MCF 10A (cell line): ENCODE measurements at places on chromosomes 6 and 20. TPM values are rescaled to one million over a fixed set of nuclear protein-coding genes. Genes with fewer than 3 reads are reported as not detected.

PRRT1 gene
- 0.17 and 0.19 TPM in 2 replicates for total RNA-seq

DNA sequence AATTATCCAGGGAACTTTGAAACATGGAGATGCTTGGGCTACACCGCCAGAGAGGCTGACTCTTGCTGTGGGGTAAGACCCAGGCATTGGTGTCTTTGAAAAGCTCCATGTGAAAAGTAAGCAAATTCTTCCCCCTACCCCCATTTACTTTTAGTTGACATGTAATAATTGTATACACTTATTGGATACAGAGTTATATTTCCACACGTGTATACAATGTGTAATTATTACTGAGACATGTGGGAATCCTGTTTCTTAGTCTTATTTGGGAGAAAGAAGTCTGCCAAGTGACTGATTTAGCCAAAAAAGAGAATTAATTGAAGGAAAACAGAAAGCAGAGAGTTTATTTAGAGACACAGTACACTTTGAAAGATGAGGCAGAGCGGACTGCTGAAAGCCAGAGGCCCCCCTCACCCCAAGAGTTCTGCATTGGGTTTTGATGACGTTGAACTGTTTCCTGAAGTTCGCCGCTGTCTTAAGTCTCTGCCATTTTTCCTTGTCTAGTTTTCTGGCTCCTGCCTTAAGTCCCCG is 193.8 kb downstream of the PACRG start:
- DNase-seq = no peak
- no peaks in the 10 kb centered on the region for H3K4me1 ChIP-seq
- no peaks in the 10 kb centered on the region for H3K36me3 ChIP-seq
- no peak overlapping the region for H3K27ac ChIP-seq
- no peak overlapping the region for H3K4me3 ChIP-seq
- no peaks in the 10 kb centered on the region for H3K27me3 ChIP-seq

DNA sequence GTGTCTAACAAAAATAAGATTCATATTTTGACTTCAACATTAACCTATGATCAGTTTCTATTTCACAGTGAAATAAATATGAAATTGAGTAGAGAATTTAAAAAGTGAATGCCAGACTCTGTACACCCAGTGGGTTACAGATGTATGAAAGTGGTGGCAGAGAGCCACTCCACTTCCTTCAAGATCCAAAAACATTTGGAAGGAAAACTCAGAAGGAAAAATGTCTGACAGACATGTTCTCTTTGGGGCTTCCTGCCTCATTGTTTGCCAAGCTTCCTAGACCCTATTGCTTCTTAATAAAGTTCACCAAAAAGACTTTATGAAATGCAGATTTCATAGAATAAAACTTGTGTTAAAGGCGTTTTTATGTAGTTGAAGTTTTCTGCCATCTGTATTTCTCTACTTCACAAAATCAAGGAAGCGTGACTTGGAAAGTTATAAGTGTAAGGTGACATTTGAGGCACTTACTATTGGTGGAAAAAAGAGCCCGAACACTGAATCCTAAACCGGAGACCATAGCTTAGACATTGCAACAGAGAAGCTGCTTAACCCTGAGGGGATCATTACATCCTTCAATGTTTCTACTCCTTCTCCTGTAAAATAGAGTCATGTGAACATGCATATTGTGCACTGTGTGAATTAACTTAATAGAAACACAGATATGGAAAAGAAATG is 12.8 kb downstream of the HMGCLL1 start:
- no peak overlapping the region for H3K27ac ChIP-seq
- H3K4me3 ChIP-seq = no peak overlapping the region
- H3K27me3 ChIP-seq = no peaks in the 10 kb centered on the region
- H3K36me3 ChIP-seq = peaks cover 6% of the 10 kb centered on the region
- DNase-seq = no peak

DNA sequence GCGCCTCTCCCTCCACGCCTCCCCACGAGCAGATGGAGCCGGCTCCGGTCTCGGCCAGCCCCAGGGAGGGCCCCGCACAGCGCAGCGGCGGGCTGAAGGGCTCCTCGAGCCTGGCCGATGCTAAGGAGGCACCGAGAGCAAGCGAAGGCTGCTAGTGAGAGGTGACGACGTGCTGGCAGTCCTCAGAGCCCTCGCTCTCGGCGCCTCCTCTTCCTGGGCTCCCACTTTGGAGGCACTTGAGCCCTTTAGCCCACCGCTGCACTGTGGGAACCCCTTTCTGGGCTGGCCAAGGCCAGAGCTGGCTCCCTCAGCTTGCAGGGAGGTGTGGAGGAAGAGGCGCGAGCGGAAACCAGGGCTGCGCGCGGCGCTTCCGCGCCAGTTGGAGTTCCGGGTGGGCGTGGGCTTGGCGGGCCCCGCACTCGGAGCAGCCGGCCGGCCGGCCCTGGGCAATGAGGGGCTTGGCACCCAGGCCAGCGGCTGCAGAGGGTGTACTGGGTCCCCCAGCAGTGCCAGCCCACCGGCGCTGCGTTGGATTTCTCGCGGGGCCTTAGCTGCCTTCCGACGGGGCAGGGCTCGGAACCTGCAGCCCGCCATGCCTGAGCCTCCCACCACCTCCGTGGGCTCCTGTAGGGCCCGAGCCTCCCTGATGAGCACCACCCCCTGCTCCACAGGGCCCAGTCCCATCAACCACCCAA is 2.5 kb upstream of the TMEM14C start:
- peak; percentile 30 for DNase-seq
- H3K36me3 ChIP-seq = no peaks in the 10 kb centered on the region
- H3K4me1 ChIP-seq = peaks cover 21% of the 10 kb centered on the region
- peak overlapping the region; percentile 16 for H3K27ac ChIP-seq
- peak overlapping the region; percentile 96 for H3K4me3 ChIP-seq
- H3K27me3 ChIP-seq = no peaks in the 10 kb centered on the region

GRCh38 chr20:10799735-10800134 is 125.9 kb upstream of the JAG1 start:
- no peak overlapping the region for H3K4me3 ChIP-seq
- DNase-seq = no peak
- no peaks in the 10 kb centered on the region for H3K36me3 ChIP-seq
- H3K27ac ChIP-seq = no peak overlapping the region
- H3K4me1 ChIP-seq = no peaks in the 10 kb centered on the region

DNA sequence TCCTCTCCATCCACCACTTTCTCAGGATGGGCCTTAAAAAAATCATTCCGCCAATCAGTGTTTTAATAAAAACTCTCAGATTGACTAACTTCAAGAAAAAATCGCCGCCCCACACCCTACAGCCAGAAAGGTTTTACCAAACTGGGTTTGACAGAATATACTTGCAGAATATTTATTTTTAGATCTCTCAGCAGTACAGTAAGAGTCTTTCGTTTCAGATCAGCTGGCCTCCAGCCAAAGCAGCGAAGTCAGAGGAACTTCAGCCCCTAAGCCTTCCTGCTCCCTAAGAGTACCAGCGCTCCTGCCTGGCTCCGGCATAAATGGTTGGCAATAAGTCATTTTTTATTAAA is 24.7 kb downstream of the TBC1D7 start:
- DNase-seq = peak; percentile 53
- no peak overlapping the region for H3K4me3 ChIP-seq
- peaks cover 12% of the 10 kb centered on the region for H3K36me3 ChIP-seq
- H3K4me1 ChIP-seq = peaks cover 28% of the 10 kb centered on the region
